ENCODE measurements at places on chromosomes 6 and 20.

GRCh38 chr20:12318043-12318442 lies 400.4 kb downstream of the BTBD3 start:
- DNase-seq, result no peak

DNA sequence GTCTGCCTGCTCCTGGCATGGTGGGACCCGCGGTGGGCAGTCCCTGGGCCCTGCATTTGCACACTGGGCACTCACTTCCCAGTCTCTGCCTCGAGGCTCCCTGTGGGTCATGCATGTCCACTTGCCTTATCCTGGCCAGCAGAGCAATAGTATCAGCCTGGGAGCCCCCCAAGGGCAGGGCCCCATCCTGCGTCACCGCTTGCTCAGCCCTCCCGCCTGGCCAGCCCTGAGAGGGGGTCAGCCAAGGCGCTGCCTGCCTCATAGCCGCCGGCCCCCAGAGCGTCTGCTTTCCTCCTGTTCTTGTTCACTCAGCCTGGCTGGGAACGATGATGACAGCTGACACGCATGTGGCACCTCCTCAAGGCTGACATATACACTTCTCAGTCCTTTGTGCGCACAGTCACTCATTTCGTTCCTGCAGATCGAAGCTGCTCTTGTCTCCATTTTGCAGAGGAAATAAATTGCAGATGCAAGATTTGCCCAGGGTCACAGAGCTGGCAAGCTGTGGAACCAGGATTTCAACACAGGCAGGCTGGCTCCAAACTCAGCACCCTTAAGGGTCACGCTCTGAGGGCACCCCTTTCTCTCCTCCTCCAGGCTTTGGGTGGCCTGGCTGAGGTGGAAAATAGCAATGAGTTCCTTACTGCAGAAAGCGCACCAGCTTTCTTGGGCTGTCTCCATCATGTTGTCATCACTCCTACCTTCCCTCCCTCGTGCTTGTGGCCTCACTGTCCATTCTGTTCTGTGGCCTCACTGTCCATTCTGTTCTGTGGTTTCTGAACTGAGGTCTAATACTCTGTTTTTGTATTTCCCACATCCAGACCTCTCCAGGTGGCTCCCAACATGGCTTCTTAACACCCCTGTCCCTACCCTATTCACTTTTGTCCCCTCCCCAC lies 17.2 kb downstream of the KCNK17 start:
- DNase-seq, result no peak

DNA sequence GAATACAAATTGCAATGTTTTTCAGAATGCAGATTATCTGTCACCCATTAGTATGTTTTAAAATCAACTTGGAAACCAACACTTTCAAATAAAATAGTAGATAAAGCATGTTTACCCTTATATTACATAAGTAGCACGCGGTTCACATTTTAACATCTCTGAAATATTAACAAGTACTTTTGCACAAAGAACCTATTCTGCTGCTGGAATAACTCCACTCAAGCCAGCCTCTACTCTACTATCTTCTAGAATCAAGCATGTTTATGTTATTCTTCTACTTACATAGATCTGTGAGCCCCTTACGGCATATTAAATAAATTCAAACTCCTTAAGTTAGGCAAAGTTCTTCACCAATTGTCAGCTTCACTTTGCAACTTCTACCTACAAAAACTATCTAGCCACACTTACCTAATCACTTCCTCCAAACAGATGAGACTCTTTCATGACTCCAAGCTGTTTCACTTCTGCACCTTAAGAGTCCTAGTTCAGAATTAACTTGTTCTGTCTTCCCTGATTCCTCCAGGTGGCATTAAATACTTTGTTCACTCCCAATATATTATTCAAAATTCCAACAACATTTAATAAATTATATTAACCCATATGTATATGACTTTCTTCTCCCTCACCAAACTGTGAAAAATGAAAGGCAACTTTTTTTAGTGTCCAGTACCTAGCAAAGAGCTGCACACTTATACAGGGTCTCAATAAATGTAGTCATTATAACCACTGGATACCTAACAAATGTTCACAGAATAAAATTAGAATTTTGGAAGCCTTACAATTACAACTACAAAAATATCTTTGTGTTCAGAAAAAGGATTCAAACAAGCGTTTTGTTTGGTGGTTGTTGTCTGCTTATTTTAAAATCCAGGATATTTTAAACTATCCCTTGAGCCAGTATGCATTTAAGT lies 12.1 kb downstream of the CEP85L start:
- DNase-seq, result no peak

DNA sequence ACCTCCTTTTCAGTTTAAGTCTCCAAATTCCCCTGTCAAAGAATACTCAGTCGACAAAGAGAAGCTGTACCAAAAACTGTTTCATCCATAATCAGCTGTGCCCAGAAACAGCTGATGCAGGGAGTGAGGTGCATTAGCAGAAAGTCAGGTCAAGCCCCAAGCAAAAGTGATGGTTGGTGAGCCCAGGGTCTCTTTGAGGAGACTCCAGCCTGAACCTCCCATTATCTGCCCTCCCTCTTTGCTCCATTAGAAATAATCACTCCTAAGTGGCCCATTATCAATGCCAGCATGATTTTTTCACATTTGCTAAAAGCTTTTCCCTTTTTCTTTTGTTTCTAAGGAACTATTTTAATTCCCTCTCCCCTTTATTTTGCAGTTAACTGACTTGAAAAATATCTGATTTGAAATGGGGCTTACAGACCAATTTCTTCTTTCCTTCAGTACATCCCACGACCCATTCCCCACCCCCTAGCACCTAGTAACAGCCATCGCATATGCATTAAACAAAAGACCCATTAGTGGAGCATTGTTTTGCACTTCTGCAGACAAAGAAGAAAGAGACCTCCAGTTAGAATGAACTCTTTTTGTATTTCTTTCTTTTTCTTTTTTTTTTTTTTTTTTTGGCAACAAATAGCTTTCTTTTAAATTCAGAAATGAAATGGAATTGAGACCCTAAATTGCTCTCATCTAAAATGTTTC lies 257.0 kb downstream of the GRIK2 start:
- no peak for DNase-seq

DNA sequence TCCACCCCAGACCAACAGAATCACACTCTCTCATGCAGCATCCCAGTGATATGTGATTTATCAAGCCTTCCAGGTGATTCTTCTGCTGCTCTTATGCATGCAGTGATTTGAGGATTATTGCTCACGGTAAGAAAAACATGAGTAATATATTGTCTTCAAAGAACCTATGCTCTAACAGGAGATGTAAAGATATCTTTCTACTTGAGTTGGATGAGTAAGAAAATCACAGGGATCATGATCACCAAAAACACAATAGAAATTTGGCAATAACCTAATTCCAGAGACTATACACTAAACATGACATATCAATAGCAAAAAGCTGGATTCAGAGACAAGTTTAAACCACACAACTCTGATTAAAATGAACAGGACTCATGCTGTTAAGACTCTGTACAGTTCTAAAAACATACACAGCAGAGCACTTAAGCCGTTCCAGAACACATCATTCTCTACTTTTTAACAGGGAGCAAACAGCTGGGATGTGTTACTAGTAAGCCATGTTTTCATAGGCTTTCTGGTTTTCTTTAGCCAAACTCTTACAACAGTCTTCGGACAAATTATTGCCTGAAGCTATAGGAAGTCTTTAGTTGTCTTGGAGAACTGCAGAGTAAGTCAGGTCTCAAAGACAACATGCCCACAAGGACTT lies 568.6 kb downstream of the HAO1 start:
- no peak for DNase-seq

- no peak for DNase-seq
Observed at GRCh38 chr6:130055271-130055670, 36.9 kb downstream of the L3MBTL3 start.

- DNase-seq, result no peak
Observed at GRCh38 chr6:14642842-14643241, 525.3 kb downstream of the CD83 start.

- no peak for DNase-seq
Observed at GRCh38 chr6:81838031-81838430, 85.5 kb upstream of the TENT5A start.
